Activated naive CD8-positive, alpha-beta T cell treated with anti-CD3 and anti-CD28 coated beads, Interleukin-2, amount 50 U/mL, for 16 hours (primary cell): ENCODE measurements at places on chromosomes 12 and 14.

DNA sequence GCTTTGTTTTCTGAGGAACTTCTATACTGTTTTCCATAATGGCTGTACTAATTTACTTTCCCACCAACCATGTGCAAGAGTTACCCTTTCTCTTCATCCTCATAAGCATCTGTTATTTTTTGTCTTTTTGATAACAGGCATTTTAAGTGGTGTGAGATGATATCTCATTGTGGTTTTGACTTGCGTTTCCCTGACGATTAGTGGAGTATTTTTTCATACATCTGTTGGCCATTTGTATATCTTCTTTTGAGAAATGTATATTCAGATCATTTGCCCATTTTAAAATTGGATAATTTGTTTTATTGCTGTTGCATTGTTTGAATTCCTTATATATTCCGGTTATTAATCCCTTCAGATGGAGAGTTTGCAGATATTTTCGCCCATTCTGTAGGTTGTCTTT, 10.2 kb upstream of the HMGA2 start:
- DNase-seq: no peak

DNA sequence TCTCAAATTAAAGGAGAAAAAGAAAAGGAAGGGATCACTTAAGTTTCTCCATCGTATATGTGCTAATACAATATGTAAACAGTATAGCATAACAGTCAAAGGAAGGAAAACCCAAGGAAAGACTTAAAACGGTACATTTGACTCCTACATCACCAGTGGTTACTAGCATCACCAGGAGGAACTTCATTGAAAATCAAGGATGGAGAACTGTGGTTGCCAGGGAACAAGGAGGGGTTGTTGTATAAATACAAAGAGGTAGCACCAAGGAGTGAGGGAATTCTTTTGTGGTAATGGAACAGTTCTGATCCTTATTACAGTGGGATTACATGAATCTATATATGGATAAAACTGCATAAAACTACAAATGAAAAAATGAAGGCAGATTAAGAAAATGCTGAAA, 1.6 kb downstream of the ZFYVE26 start:
- no peak for DNase-seq

DNA sequence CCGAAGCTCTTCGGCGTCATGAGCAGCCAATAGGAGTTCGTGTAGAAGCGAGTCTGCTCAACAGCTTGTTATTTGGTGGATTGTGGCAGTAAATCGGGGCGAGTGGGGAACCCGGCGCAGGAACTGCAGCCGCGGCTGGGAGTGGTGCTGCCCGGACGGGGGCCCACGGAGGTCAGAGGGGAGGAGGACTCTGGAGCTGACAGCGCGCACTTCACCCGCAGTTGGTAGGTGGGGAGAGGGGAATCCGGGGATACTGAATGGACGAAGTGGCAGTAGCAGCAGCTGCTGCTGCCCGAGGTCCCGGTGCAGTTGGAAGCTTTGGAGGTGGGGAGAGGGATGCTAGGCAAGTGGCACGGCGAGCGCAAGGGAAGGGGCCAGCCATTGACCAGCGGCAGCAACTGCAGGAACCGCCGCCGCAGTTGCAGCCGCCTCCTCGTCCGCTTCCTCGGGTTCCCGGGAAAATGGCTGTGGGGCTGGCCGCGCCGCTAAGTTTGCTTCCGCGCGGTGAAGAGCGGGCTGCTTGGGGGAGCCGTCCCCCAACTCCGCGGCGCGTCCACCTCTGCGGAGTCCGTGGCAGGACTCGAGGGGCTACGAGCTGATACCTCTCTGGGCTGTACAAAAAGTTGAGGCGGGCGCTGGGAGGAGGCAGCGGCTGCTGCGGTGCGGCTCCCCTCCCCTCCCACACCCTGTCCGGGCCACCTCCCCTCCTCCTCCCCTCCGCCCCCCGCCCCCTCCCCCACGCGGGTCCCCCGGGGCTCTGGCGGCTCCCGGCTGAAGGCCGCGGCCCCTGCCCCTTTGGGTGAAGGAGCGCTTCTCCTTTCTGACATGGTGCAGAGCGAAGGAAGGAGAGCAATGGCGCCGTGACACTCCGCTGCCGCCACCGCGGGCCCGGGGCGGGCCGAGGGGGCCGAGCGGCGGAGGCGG, at the start of gene ARID4A:
ARID4A (plus strand) TSS at position 79 of the 924 bp plus-strand sequence. CDS start 1,300 bp downstream, outside the sequence.
- peak; percentile 61 for DNase-seq

DNA sequence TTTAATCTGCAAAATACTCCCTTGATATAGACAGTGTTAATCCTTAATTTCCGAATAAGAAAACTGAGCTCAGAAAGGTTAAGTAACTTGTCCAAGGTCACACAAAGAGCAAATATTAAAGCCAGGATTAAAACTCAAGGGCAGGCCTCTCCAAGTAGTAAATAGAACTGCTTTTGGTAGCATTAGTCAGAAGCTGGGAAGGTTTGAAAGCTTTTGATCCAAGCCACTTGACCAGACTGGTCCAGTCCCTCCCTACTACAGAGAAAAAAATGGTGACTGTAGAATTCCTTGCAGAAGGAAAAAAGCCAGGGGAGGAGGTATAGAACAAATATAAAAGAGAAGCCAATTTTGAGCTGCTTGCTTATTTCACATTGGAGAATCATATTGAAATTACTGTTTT, 111.5 kb downstream of the NT5DC3 start:
- DNase-seq: no peak

DNA sequence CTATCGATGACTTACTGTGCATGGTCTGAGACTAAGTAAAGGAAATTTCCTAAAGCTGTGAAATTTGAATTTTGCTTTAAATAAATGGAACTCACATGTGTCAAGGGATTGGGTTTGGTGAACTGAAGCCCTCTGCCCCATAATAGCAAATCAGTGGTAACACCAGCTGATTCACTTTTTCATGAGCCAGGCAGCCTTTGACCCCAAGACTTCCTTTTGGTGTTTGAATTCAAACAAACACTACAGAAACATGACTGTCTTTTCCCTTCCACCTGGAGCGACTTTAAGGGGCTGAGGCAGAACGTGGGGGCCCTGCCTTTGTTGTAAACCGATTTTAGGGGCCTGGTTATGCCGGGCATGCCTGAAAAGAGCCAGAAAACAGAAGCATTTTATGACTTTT, 28.8 kb downstream of the KCTD10 start:
- DNase-seq: no peak

- DNase-seq: no peak
Measured at GRCh38 chr12:104596134-104596799, 139.5 kb downstream of the CHST11 start.

- DNase-seq: no peak
Measured at GRCh38 chr12:103369929-103370328, 125.8 kb downstream of the C12orf42 start.
